ENCODE measurements at places on chromosomes 4 and X.

- no peak for DNase-seq
Observed at GRCh38 chr4:122588453-122589238, 32.2 kb downstream of the IL21 start.

- DNase-seq: no peak
Observed at GRCh38 chrX:9023293-9023692, 10.6 kb downstream of the FAM9B start.

- DNase-seq: no peak
Observed at GRCh38 chr4:169342159-169342860, 71.6 kb upstream of the SH3RF1 start.

GRCh38 chr4:165609653-165610052, 230.8 kb downstream of the CPE start:
- no peak for DNase-seq

DNA sequence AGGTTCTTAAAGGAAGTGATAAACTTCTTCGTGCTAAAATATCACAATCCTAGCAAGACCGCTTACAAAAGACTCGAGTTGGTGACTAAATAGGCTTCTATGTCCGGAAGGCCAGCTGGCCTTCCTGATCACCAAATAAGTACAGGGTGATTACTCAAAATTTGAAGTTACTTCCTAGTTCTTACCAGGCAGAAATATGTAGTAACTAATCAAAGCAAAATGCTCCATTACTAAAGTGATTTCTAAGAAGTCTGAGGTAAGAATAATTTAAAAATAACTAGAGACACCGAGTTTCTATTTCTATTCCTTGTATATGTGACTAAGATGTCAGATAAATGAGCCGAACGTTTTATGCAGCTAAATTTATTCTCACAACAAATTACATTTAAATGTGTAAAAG, 62.2 kb downstream of the NSUN7 start:
- DNase-seq: no peak

GRCh38 chr4:60605646-60606354, 594.3 kb upstream of the ADGRL3 start:
- no peak for DNase-seq

DNA sequence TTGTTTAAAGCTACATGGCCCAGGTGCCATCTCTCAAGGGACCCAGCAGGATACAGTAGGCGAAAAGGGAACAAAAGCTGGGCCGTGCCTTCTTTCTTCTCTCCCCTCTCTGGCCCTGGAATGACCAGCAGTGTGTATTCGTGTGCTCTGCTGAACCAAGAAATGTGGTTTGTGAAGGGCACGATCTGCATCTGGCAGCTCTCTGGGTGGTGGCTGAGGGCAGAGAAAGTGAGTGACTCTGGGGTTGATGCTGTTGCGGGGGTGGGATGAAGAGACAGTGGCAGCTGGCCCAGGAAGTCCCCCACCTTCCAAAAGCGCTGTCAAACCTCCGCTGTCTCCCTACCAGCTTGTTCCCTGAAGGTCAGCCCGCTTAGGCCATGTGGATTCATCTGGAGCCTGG, 88.3 kb downstream of the CLDN34 start:
- DNase-seq: no peak

- no peak for DNase-seq
Observed at GRCh38 chr4:135515295-135515694, 1313.7 kb upstream of the PABPC4L start.

- no peak for DNase-seq
Observed at GRCh38 chrX:48498374-48498809, 10.4 kb upstream of the PORCN start.
